ENCODE measurements at places on chromosomes 6 and 20. TPM values are rescaled to one million over a fixed set of nuclear protein-coding genes. Genes with fewer than 3 reads are reported as not detected.

MCCD1 gene
- polyA plus RNA-seq: not detected

ZSCAN9 gene
- polyA plus RNA-seq: 15.9 TPM

LHFPL5 gene
- not detected for polyA plus RNA-seq

- no peak overlapping the region for H3K4me3 ChIP-seq
- H3K27ac ChIP-seq: no peak overlapping the region
- peaks cover 3% of the 10 kb centered on the region for H3K27me3 ChIP-seq
- no peaks in the 10 kb centered on the region for H3K36me3 ChIP-seq
Observed at GRCh38 chr6:170269846-170270541, 20.9 kb downstream of the DLL1 start.

GRCh38 chr6:134795691-134796090, 154.2 kb downstream of the ALDH8A1 start:
- DNase-seq: no peak
- no peak overlapping the region for H3K4me3 ChIP-seq
- H3K27ac ChIP-seq: no peak overlapping the region
- no peaks in the 10 kb centered on the region for H3K27me3 ChIP-seq
- H3K36me3 ChIP-seq: no peaks in the 10 kb centered on the region
- H3K4me1 ChIP-seq: no peaks in the 10 kb centered on the region

GRCh38 chr6:170227996-170228945, 62.6 kb downstream of the DLL1 start:
- H3K27ac ChIP-seq: no peak overlapping the region
- H3K36me3 ChIP-seq: no peaks in the 10 kb centered on the region
- DNase-seq: no peak
- H3K4me1 ChIP-seq: peaks cover 48% of the 10 kb centered on the region

GRCh38 chr20:51210084-51210483, 187.2 kb upstream of the KCNG1 start:
- no peak for DNase-seq
- H3K4me3 ChIP-seq: no peak overlapping the region
- no peaks in the 10 kb centered on the region for H3K36me3 ChIP-seq
- H3K27ac ChIP-seq: no peak overlapping the region

DNA sequence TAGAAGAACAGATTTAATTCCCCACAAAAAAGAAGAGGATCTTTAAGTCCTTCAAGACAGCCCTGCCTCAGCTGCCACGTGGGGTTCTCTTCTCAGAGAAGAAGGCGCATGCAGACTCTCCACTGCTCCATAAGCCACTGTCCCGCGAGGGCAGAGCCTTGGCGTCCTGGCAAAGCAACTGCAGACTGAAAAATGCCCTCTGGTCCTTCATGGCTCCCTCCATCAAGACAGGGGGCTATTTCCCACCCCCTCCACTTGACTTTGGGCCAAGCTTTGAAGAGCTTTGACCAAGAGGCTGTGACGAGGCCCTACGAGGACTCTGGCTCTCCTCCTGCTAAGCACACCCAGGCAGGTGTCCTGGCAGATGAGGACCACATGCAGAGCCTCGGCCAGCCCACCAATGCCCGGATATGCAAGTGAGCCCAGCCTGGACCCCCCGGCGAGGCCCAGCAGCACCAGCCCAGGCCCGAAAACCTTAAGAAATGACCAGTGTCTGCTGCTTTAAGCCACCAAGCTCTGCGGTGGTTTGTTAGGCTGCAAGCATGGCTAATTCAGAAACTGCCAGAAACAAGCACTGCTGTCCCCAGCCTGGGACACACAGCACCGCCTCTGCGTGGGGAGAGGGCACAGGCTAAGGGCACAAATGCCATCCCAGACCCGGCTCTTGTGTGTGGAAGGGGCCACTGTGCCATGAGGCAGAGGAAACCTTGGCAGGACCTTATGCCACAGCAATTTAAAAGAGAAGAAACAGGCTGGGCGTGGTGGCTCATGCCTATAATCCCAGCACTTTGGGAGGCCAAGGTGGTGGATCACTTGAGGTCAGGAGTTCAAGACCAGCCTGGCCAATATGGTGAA, 16.1 kb downstream of the GMEB2 start:
- H3K36me3 ChIP-seq: peaks cover 4% of the 10 kb centered on the region
- H3K27ac ChIP-seq: no peak overlapping the region
- DNase-seq: no peak
- H3K4me1 ChIP-seq: peaks cover 2% of the 10 kb centered on the region
- no peaks in the 10 kb centered on the region for H3K27me3 ChIP-seq

GRCh38 chr20:8946036-8946940, 122.6 kb upstream of the PLCB4 start:
- H3K27me3 ChIP-seq: no peaks in the 10 kb centered on the region
- DNase-seq: no peak
- no peak overlapping the region for H3K27ac ChIP-seq
- no peak overlapping the region for H3K4me3 ChIP-seq
- no peaks in the 10 kb centered on the region for H3K36me3 ChIP-seq

GRCh38 chr20:57688864-57689263, 21.0 kb downstream of the PMEPA1 start:
- peak overlapping the region; percentile 76 for H3K27ac ChIP-seq
- no peak overlapping the region for H3K4me3 ChIP-seq
- no peaks in the 10 kb centered on the region for H3K27me3 ChIP-seq
- peaks cover 96% of the 10 kb centered on the region for H3K4me1 ChIP-seq
- peaks cover 11% of the 10 kb centered on the region for H3K36me3 ChIP-seq

- H3K4me1 ChIP-seq: no peaks in the 10 kb centered on the region
- no peak overlapping the region for H3K27ac ChIP-seq
- no peak for DNase-seq
- H3K4me3 ChIP-seq: no peak overlapping the region
- no peaks in the 10 kb centered on the region for H3K27me3 ChIP-seq
Observed at GRCh38 chr6:110232450-110232849, 52.2 kb downstream of the CDC40 start.

- no peak overlapping the region for H3K4me3 ChIP-seq
- DNase-seq: no peak
- no peak overlapping the region for H3K27ac ChIP-seq
Observed at GRCh38 chr6:80725156-80725930, 618.9 kb downstream of the BCKDHB start.

DNA sequence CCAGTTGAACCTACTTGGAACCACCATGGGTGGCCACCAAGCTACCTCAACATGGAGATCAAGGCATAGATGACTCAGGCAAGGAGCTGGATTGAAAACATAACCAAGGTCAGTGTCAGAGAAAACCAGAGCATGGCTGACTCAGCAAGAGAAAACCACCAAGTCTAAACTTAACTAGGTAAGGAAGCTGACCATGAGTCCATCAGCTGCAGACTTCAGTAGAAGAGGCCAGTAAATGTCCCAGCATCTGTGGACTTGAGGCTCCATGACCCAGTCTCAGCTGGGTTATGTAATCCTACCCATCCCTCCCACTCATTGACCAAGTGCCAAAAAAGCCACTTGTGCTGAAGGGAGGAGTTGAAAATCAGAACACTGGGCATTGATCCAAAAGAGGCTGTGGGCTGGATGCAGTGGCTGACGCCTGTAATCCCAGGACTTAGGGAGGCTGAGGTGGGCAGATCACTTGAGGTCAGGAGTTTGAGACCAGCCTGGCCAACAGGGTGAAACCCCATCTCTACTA, 93.7 kb upstream of the CBLN4 start:
- no peak overlapping the region for H3K27ac ChIP-seq
- no peaks in the 10 kb centered on the region for H3K4me1 ChIP-seq
- no peak overlapping the region for H3K4me3 ChIP-seq
- no peaks in the 10 kb centered on the region for H3K27me3 ChIP-seq

- no peak overlapping the region for H3K27ac ChIP-seq
- no peaks in the 10 kb centered on the region for H3K27me3 ChIP-seq
- H3K4me1 ChIP-seq: peaks cover 19% of the 10 kb centered on the region
- H3K36me3 ChIP-seq: no peaks in the 10 kb centered on the region
Observed at GRCh38 chr6:11218102-11218442, 14.4 kb downstream of the NEDD9 start.

DNA sequence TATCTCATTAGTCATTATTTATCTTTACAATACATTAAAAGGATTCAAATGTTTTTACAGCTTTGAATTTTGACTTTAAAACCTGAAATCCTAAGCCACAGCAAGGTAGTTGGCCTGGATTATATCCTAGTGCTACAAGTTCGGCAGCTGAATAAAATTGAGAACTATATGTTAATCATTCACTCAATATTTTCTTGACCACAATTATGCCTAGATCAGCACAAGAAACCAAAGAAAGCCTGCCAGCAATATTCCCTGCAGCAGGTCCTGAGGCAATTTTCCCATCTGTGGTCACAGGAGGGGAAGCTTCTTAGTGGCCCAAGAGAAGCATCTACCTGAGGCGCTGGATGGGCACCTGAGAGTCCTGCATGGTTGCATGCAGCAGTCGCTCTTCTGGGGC, 183.5 kb downstream of the GMDS start:
- no peak for DNase-seq
- no peaks in the 10 kb centered on the region for H3K27me3 ChIP-seq
- H3K36me3 ChIP-seq: no peaks in the 10 kb centered on the region
- H3K4me1 ChIP-seq: no peaks in the 10 kb centered on the region
- no peak overlapping the region for H3K27ac ChIP-seq

DNA sequence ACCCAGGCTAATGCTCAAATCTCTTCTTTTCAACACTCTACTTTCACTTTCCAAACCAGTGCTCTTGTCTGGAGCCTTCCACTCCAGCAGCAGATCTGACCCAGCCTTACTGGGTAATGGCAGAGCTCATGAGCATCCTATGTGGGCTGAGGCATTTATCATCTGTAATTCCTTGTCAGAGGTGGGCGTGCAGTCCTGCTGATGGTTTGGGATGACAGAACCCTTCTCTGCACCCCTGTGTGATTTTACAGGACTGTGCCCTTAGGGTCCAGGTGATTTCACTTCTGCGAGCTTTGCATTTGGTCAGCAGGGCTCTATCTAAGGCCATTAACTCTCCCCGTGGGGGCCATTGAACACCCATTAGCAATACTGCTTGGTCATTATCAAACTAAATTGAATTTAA, 55.4 kb downstream of the LAMA4 start:
- no peaks in the 10 kb centered on the region for H3K27me3 ChIP-seq
- no peak overlapping the region for H3K27ac ChIP-seq
- DNase-seq: no peak
- no peak overlapping the region for H3K4me3 ChIP-seq

All from keratinocyte (primary cell).